Posterior vena cava (tissue), 2 donors: ENCODE measurements at places on chromosomes 16 and 17. TPM values are rescaled to one million over a fixed set of nuclear protein-coding genes. Genes with fewer than 3 reads are reported as not detected.

Gene WNT9B
- total RNA-seq, result 1.8 TPM

Gene C16orf86
- 2.7 TPM for total RNA-seq

Gene CLEC19A
- total RNA-seq, result not detected

- no peak for DNase-seq
These were observed 5.3 kb downstream of the DEF8 start for GRCh38 chr16:89953671-89954406.

DNA sequence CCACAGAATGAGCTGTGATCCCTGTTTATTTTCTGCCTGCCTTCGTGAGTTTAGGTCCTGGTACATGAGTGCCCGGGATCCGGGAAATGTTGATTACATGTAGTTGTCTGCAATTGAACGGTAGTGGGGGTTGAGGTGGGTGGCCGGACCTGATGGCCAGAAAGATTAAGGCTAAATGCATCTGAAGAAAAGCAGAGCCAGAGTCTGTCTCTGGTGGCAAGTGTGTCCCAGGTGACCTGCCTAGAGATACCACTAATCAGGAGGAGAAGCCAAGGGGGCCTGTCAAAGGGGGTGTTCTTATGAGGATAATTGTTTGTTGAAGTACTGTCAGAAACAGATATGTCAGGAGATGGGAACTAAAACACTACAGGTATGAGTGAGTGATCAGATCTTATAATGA lies 154.0 kb upstream of the ASIC2 start:
- no peak for DNase-seq

DNA sequence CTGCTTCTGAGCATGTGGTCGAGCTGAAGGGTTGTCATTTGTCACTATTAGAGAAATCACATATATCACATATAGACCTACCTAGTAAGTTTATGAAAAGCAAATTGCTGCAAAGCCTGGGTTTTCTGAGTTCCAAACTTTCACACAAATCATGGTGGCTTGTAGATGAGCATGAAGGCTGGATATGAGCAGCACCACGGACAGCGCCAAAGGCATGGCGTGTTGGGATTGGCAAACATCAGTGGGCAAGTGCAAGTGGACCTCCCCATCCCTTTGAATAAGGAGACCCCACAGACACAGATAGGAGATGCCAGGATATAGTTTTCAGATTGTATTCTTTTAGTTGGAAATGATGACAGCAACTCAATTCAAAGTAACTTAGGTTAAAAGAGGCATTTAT lies 77.6 kb upstream of the CACNG3 start:
- DNase-seq, result no peak

GRCh38 chr16:77221482-77221881 lies 22.3 kb downstream of the SYCE1L start:
- DNase-seq, result no peak

DNA sequence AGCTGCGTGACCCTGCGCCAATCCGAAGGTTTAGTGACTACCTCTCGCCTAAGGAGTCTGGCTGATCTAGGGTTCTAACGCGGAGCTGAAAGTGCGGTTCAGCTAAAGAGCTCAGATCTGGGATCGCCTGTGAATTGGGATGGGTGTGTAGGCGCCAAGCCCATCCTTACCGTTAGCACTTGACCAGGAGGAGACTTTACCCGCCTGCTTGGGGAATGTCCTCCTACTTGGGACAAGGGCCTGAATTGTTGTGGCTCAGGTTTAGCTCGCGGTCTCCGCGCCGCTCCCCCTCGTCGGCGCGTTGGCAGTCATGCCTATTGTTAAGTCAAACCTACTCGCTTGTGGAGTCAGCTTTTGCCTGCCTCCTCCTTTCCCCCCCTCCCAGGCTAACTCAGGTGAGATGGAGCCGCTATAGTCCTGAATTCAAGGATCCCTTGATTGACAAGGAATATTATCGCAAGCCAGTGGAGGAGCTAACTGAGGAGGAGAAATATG lies 480 bp downstream of the MRPS7 start:
- DNase-seq, result no peak

DNA sequence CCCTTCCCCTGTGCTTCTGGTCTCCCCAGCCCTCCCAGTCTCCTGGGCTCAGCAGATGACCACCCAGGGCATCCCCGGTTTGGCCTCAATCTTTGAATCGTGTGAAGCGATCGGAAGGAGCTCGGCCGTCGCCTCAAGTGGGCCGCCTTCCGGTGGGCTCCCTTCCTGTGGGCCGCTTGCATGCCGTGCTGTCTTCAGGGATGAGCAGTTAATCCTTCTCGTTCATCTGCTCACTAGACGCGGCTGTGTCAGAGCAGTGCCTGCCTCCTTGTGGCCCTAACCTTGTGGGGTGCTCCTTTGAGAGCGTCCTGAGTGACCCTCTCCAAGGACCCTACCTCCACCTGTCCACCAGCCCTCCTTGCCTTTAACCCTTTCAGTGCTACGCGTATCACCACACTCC lies 40.4 kb downstream of the BAIAP2 start:
- no peak for DNase-seq

DNA sequence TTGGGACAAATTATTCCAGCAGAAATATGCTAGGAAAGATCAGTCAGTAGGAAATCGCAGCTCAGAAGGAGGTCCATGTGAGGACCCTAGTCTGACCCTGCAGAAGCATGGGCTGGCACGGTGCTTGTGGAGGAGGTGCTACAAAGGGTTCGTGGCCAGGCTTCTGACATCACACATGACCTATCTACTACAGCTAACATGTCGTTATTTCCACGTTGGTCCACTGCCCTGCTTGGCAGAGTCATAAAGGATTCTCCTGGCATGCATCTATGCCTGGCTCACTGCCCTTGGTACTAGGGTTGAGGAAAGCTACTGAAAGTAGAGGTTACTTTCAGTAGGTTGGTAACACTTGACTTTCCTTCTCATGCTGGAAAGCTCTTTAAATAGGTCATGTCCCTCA lies 118.1 kb upstream of the SHISA6 start:
- peak; percentile 82 for DNase-seq

GRCh38 chr16:3578121-3578520 lies 918 bp upstream of the NLRC3 start:
- DNase-seq, result no peak

GRCh38 chr17:59848778-59849177 lies 44.0 kb downstream of the TUBD1 start:
- peak; percentile 88 for DNase-seq

DNA sequence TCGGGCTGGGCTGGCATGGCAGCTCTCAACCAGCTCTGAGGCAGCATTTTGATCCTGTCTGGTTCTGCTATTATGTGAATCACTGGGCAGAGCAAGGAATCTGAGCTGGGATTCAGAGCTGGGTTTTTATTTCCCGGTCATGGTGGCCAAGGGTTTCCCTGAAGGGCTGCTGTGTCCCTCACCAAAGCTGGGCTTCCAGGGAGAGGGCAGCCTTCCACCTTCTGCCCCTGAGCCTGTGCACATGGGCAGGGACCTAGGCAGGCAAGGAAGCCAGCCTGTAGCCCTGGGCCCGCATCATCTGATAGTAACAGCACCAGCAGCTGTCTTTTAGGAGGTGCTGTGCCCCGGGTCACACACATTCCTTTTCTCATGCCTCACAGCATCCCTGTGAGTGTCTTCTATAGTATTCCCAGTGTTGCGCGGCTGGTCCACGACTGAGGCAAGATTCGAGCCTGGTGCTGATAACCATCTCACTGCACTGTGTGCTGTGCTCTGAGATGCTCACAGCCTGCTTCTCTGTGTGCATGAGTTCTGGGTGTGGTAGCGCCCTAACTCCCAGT lies 85.3 kb upstream of the PLCG2 start:
- DNase-seq, result no peak

DNA sequence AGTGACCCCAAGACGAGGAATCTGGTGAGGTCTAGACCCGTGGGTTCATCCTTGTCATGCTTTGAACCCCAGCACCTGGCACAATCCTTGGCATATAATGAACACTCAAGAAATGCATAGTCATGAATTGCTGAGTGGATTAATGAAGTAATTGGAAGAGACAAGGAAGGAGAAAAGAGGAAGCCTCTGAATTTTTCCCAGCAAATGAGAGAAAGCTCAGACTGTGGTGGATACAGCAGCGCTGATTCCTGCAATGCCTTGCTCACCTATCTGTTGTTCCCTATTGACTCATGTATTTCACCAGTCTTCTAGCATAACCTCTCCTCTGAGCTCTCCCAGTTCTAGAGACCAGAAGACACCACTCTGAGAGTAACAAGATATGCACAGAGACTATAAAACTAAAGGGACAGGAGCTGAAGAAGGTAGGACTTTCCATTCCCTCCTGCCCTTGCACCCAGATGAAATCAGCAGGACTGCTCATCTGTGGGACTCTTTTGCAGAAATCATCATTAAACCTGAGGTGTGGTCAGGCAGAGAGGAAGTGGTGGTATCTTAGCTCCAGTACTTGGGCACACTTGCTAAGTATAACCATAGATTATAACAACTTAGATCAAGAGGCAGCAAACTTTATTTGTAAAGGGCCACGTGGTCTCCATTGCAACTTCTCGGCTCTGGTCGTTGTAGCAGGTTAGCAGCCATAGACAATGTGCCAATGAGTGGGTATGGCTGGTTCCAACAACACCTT lies 102.8 kb downstream of the MAF start:
- no peak for DNase-seq

- no peak for DNase-seq
These were observed 10.6 kb upstream of the PKMYT1 start for GRCh38 chr16:2990891-2991290.

- no peak for DNase-seq
These were observed 4.5 kb upstream of the ZC3H7A start for GRCh38 chr16:11801481-11802021.

- DNase-seq, result peak; percentile 87
These were observed at the start of gene P2RX1 for GRCh38 chr17:3915995-3916696. P2RX1 (minus strand) TSS chr17:3916465; CDS start chr17:3916225, 240 bp downstream.

DNA sequence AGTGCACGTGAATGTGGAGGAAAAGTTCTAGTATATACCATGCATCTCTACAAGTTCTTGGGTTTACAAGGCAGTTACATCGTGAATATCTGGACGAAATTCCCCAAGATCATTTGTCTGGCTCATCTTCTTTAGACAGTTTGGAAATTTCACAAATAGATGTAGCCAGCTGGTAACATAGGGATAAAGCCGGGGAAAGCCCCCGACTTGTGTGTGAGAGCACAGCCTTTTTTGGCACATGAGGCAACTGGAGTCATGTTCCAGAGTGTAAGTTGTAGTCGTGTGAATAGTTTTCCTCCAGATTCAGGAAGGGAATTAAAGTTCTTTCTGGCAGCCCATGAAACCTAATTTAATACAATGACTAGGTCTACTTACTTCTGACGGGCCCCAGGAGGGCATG lies 62.3 kb downstream of the MARCHF10 start:
- DNase-seq, result no peak

- no peak for DNase-seq
These were observed 141.8 kb downstream of the CMIP start for GRCh38 chr16:81586417-81586816.

DNA sequence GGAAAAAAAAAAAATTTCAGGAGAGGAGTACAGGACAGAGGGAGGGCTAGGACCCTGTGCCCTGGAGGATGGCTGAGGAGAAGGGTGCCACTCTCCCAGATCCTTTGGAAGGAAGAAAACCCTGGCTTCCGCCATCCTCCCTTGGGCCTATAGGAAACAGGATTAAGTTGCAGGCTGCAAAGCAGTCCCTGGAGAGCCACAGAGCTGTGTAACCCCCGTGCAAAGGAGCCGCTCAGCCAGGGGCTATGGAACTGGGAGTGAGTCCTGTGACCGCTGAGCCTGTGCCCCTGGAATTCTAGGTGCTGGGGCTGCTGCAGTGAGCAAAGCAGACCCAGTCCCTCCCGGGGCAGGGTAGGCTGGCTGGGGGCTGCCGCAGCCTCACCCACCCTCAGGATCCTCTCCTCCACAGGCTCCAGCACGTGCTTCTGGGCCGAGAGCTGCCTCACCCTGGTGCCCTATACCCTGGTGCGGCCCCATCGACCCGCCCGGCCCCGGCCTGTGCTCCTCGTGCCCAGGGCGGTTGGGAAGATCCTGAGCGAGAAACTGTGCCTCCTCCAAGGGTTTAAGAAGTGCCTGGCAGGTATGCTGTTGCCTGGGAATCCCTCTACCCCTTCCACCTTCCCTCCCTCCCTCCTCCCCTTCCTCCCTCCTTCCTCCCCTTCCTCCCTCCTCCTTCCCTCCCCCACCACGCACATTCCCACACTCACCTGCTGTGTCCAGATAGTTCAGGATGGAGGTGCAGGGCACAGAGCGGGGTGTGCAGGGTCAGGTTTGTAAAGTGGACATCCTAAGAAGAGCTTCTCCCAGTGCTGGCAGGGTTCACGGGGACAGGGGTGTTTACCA lies 15.3 kb downstream of the SGSH start:
- no peak for DNase-seq

- no peak for DNase-seq
These were observed 72.9 kb downstream of the METRNL start for GRCh38 chr17:83152227-83152744.

DNA sequence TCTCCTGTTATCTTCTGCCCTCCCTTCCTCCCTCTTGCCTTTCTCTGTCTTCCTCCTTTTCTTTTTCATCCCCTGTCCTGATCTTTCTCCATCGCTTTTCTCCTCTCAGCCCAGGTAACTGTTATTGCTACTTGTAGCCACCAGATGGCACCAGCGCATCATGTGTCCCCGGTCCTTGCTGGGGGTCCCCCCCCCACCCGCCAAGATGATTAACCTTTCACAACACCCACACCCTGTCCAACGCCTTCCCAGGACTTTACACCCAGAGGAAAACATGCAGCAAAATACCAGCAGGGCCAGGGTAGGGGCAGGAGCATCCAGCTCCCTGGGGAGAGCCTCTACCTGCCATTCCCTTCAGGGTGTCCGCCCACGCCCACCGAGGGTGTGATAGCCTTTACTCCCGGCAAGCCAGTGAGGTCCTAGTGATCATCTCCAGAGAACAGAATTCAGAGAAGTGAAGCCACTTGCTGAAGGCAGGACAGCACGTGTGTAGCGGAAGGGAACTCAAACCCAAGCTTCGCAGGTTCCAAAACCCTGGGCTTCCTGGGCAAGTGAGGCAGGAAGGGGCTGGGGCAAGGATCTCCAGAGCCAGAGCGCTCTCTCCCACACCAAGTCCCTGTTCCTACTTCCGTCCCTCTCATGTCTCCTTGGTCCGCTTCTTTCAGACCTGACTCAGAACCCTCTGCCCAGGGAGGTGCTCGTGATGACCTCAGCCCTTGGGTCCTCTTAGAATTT lies 13.4 kb upstream of the TAC4 start:
- DNase-seq, result peak; percentile 64

GRCh38 chr17:75755990-75756389 lies 9.0 kb downstream of the GALK1 start:
- no peak for DNase-seq

DNA sequence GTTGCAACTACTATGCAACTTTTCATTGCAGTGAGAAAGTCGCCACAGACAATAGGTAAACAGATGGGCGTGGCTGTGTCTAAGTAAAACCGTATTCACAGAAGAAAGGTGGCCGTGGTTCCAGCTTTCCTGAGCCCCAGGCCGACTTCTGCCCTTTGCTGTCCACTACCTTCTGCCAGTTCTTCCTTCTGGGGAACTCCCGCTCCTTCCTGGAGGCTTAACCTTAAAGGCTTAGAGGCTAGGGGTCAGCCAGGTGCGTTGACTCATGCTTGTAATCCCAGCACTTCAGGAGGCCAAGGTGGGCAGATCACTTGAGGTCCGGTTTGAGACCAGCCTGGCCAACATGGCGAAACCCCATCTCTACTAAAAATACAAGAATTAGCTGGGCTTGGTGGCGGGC lies 2.1 kb upstream of the SEPTIN12 start:
- DNase-seq, result no peak

GRCh38 chr17:16465052-16465312 lies 27.0 kb downstream of the LRRC75A start:
- no peak for DNase-seq
